CD8-positive, alpha-beta T cell (primary cell): ENCODE measurements at places on chromosomes 16 and 17.

DNA sequence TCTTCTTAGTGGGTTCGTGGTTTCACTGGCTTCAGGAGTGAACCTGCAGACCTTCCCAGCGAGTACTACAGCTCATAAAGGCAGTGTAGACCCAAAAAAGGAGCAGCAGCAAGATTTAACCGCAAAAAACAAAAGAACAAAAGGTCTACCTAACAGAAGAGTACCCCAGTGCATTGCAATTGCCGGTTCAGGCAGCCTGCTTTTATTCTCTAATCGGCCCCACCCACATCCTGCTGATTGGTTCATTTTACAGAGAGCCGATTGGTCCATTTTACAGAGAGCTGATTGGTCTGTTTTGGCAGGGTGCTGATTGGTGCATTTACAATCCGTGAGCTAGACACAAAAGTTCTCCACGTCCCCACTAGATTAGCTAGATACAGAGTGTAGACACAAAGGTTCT is 2.0 kb upstream of the ARRB2 start:
- DNase-seq = peak; percentile 62

DNA sequence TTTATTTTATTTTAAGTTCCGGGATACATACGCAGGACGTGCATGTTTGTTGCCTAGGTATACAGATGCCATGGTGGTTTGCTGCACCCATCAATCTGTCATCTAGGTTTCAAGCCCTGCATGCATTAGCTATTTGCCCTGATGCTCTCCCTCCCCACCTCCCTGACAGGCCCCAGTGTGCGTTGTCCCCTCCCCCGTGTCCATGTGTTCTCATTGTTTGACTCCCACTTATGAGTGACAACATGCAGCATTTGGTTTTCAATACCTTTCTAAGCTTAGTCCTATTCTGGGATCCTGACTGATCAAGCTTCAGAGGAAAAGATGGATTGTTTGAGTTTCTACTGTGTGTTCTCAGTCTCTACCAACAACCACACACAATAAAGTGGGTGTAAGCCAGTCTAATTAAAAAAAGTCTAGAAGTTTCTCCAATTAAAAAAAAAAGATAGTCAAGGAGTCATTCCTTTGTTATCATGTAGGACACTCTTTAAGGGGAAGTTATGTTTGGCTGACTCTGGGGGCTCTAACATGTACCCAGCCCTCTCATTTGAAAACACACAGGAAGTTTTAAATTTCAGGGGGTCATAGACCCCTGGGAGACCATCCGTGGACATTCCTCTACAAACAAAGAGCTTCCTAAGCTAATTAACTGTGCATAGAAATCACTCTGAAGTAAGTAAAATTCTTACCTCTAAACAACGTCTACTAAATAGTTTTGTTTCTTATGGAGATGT is 66.3 kb upstream of the ADAMTS18 start:
- no peak for DNase-seq

DNA sequence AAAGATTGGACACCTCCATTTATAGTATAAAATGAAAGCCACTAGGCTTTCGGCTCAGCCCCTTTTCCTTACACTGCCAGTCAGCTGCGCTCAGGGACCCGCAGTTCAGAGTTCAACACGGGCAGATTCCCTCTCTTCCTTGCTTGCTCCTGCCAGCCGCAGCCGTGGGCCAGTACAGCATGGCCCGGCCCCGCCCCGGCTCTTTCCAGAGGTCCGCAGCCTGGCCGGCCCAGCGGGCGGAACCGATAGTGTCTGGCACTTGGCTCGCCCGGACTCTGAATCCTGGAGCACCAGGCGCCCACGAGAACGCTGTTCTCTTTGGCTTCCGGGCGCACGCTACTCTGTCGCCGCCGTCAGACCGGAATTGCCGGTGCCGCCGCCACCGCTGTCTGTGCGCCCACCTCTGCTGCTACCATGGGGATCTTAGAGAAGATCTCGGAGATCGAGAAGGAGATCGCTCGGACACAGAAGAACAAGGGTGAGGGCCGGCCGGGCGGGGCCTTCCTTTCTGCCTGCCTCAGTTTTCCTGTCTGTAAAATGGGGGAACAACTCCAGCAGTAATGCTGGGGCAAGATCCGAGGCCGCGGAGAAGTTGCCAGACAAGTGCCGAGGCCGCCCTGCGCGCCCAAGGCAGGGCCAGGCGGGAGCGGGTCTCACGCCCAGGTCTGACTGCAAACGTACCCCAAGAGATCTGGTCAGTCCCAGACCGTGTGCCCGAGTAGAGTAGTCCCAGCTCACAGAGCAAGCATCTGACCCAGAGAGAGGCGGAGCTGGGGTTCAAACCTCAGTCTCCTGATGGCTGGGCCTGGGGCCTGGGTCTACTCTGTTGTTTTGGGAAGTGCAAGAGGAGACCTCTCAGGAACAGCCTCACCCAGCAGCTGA is at the start of gene DRG2:
DRG2 (plus strand) TSS at position 339 of the 882 bp plus-strand sequence; CDS start at position 415, 76 bp downstream.
- peak; percentile 79 for DNase-seq

GRCh38 chr17:41919840-41920579 is 1.3 kb upstream of the ACLY start:
- no peak for DNase-seq

DNA sequence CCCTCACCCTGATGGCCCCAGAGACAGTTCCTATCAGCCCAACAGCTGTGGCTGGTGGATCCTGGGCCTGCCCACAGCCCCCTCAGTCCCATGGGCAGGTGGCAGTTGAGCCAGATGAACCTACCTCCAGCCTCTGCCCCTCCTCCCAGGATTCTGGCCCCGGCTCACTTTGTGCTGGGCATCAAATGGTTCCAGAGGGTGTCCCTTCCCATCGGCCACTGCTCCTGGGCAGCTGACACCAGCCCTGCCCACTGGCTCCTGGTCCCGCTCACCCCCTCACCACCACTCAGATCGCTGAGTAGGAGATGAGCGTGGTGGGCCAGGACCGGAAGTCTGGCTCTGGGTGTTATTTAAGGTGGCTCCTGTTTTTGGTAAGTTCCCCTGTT is 2.0 kb downstream of the TTYH2 start:
- no peak for DNase-seq

DNA sequence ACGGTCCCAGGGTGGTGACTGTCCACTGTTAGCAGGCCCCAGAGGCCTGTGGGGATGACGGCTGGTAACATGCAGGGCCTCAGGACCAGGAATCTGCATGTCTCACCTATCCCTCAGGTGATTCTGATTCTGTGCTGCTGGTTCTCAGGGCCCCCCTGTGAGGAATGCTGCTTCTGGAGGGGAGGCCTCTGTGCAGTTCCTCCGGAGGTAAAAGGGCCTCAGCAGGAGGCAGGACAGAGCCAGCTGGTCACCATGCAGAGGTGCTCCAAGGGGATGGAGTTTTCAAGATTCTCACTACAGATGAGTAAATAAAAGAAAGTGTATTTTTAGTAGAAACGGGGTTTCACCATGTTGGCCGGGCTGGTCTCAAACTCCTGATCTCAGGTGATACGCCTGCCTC is 33.8 kb downstream of the CLEC16A start:
- no peak for DNase-seq

- DNase-seq = no peak
Observed at GRCh38 chr17:80881306-80881705, 110.3 kb upstream of the CHMP6 start.

- no peak for DNase-seq
Observed at GRCh38 chr16:55542459-55543082, 23.9 kb upstream of the CAPNS2 start.

- DNase-seq = no peak
Observed at GRCh38 chr16:77788181-77789084, at the start of gene VAT1L. VAT1L (plus strand) TSS chr16:77788564; CDS start chr16:77788683, 119 bp downstream.

DNA sequence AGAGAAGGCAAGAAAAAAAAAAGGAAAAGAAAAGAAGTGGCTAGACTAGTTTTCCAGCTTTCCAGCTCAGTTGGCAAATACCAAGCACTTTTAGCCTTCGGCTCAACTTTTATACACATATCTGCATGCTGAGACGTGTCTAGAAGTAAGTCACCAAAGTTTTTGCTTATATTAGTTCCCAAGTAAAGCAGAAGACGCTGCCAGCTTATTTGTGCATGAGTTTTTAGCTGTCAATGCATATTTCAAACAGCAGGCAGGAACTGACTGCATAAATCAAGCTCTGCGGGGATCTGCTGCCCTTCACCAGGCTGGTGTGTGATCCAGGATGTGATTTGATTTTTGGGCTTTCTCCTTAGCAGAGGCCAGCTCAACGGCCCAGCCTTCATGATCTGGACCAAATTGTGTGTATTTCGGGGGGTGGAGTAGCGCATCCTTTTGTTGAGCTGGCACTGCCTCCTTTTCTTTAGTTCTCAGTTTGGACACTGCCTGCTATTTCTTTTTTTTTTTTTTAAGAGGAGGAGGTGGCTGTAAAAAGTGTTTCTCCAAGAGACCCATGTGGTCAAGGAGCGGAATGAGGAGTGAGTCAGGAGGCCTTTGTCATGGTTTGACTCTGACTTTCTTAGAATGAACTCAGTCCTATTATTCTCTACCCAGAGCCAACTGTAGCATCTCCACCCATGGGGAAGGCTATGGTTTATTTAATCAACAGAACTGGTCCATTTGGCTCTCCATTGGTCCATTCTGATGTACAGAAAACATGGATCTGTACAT is 162.6 kb upstream of the XYLT1 start:
- DNase-seq = no peak

GRCh38 chr17:29115961-29116803 is 64.0 kb downstream of the MYO18A start:
- peak; percentile 35 for DNase-seq

DNA sequence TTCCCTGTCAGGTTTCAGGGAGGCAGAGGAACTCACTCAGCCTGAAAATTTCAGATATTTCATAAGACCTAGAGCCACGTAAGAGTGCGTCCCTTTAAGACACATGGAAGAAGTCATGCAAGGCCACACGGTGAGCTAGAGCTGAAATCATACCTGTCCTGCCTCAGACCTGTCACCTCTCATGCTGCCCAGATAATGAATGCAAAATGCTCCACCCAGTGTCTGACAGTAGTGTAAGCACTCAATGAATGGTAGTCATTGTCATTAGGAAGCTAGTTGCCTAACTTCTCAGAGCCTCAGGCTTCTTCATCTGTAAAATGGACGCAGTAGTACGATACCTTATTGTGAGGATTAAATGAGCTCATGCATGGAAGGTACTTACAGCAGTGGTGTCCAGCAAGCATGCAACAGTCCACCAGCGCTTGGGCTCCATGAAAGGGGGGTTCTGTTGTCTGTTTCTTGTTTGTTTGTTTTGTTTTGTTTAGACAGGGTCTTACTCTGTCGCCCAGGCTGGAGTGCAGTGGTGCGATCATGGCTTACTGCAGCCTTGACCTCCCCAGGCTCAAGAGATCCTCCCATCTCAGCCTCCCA is 60.7 kb downstream of the WSB1 start:
- peak; percentile 24 for DNase-seq

DNA sequence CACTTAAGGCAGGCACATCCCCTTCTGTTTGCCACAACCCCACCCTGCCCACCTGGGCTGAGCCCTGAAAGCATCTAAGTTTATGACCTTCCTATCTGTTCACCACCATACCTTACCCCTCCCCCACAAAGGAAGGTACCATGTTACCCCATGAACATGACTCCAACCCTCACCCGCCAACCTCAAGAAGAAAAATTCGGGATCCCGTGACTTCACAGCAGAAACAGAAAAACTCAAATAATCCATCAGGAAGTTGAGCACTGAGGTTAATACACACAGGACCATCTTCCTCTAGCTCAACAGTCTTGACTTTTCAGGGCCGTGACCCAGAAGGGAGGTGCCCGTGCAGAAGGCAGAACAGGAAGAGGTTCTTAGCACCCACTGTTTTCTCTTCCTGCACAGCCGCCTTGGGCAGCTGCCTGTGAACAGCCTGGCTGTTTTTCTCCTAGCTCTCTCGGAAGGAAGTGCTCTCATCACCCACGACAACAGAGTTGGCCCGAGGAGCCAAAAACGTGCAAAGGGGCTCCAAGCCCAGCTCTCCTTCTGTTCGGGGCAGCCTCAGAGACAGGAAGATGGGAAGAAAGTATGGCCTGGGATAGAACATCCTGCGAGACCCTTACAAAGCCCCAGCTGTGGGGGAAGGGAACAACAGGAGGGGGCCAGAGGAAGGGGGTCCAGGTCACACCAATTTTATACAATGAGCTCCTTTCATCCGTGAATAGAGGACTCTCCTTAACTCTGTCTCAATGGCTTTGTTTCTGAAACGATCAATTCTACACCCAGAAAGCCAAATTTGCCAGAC is 101.1 kb downstream of the XYLT1 start:
- peak; percentile 60 for DNase-seq

GRCh38 chr16:13507530-13507929 is 412.4 kb upstream of the ERCC4 start:
- no peak for DNase-seq

DNA sequence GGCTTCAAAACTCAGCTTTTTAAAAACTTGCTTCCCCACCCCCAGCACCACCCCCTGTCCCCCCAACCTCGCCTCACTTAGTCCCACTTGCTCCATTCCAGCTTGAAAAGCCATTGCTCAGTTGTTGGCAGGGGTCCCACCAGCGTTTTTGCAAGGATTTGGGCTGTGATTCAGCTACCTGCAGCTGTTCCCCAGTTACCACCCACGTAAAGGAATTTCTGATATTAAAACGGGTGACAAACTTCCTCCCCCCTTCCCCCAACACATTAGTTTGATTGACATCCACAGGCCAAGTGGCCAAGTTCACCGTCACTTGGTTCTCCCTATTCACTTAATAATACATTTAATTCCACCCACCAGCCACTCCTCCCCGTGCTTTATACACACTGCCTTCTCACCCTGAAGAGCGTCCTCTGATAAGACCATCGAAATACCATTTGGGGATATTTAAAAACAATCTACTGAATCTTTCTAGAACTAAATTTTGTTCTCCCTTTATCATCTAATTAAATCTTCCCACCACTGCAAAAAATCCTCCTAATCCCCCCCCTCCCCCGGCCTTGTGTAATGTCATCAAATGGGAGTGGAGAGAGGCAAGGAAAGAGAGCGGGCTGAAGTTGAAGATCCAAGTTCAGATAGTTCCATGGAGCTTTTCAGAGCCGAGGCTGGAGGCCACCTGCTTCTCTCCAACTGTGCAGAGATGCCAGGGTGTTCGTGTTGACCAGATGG is 55.1 kb downstream of the SOX9 start:
- no peak for DNase-seq

DNA sequence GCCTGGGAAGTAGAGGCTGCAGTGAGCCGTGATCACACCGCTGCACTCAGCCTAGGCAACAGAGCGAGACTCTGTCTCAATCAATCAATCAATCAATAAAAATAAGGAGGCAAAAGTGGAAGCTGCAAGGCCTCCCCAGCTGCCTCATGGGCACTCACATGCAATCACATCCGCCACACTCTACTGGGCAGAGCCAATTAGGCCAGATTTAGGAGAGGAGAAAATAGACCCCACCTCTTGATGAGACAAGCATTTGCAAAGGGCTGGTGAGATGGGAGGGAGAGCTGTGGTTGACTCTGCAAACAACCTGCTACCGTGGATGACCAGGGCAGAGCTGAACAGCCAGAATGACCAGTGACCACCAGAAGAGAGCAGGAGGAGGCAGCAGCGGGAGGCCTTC is 14.7 kb upstream of the GSG1L start:
- DNase-seq = no peak
